ENCODE measurements at places on chromosomes 13 and 19.

- peak; percentile 92 for DNase-seq
Measured at GRCh38 chr19:10270180-10270615, 722 bp upstream of the ICAM1 start.

DNA sequence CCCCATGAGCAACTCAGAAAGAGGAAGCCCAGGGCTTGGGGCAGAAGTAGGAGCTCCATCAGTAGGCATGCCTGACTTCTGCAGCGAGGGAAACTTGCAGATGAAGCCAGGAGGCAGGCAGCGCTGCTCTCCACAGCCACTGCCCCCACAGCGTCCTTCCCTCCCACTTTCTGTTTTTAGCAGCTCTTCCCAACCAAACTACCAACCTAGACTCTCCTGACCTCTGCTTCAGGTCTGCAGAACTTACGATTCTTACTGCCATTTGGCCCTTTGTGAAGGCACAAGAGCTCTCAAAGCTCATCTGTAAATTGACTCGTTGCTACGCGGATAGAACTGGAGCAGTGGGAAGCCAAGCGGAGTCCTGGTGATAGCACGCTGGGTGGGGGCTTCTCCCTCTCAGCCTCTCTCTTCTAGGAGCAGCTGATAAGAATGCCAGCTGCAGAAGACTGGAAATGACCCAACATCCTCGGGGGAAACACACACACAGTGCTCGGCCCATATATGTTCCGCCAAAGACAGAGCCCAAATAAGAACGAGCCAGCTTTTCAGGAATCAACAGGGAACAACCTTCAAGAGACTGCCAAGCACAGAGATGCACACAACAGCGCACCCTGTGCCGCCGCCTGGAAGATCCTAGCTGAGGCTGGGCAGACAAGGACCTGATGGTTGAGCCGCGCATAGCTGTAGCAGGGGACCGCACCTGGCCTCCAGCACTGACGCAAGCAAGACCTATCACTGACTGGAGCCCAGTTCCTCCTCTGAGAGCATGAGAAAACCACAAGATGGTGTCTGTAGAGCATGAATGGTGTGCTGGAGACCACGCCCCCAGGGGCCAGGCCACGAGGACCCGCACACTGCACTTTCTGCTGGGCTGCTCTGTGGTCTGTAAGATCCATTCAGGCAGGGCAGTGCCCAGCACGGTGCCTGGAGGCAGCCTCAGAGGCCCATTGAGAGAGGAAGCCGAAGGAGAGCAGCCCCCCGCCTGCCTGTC lies 15.9 kb upstream of the SLC35E1 start:
- peak; percentile 80 for DNase-seq

- DNase-seq, result no peak
Measured at GRCh38 chr13:64672751-64673150, 2557.4 kb downstream of the PCDH9 start.

GRCh38 chr13:19952850-19953249 lies 5.7 kb upstream of the ZMYM2 start:
- no peak for DNase-seq

- no peak for DNase-seq
Measured at GRCh38 chr13:29423050-29423449, 172.4 kb downstream of the SLC7A1 start.

DNA sequence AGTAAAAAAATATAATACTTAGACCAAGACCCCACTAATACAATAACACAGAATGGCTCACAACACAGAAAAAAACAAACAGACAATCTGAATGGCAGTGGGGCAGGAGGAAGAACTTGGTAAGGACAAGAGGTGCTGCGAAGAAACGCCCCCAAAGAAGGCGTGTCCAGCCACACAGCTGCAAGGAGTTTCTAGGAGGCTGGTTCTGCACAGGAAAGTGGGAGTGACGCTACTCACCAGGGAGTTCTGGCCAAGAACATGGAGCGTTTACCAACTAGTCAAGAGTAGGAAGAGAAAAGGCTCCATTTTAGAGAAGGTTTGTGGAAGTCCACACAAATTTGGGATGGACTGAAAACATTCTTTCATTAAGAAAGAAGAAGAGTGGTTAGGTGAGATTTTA lies 95.3 kb upstream of the SLC15A1 start:
- DNase-seq, result no peak

DNA sequence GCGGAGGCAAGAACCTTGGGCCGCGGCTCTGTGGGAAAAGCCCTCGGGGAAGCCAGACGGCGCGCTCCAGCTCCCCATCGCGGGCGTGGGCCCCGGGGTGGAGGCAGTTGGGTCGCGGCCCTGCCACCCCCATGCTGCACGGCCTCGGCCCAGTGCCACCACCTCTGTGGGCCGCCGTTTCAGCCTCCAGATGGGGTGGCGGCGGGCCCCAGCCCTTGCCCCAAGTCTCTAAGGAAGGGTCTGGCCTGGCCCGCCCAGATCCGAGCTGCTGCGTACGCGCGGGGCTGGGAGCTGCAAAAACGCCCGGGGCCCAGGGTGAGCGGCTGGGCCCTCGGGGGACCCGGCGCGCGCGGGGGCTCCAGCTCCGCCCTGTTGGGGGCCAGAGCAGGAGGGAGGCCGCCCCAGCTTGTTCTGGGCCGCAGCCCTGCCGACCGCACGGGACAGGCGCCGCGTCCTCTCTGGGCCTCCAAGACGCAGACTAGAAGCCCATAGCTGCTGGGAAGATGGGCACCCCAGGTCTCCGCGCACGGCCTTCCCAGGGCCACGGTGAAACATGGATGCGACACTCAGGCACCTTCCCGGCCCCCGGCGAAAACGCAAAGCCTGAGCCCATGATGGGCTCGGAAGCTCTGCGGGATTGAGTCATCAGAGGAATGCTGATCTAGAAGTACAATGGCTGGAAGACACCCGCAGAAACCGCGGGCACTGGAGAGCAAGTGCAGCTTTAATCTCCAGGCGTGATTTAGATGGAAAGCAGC lies 110.1 kb downstream of the KCTD15 start:
- no peak for DNase-seq

- no peak for DNase-seq
Measured at GRCh38 chr13:33184112-33184490, 101.5 kb downstream of the STARD13 start.

DNA sequence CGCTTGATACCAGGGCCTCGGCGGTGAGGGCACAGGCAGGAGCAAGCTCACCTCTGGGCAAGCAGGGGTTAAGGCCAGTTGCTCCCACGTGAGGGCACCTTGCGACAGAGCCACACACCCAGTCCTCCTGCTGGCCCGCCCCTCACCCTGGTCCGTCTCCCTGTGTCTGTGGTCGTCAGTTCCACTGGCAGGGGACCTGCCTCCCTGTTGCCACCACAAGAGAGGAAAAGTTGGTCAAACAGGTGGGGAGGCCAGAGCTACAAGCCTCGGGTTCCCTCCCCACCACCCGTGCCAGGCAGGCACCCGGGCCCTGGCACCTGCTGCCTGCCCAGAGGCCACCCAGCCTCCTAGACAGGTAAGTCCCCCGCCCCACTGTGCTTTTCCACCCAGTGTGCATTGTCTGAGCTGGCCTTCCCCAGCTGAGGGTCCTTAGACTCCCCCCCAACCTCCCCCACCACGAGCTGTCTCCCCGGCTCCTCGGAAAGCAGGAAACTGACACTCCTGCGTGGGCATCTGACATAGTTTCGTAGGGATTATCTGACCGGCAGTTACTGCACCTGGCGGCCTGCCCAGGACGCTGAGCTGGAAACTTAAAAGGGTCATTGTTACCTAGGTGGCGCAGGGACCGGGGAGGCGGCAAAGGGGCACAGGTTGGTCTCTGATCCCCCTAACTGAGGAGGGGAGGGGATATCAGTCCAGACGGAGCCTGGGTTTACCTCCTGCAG lies at the start of gene TJP3:
Gene TJP3, plus strand, starts transcription at position 178 of the 725 bp plus-strand sequence. CDS start 20,049 bp downstream, outside the sequence.
- no peak for DNase-seq

DNA sequence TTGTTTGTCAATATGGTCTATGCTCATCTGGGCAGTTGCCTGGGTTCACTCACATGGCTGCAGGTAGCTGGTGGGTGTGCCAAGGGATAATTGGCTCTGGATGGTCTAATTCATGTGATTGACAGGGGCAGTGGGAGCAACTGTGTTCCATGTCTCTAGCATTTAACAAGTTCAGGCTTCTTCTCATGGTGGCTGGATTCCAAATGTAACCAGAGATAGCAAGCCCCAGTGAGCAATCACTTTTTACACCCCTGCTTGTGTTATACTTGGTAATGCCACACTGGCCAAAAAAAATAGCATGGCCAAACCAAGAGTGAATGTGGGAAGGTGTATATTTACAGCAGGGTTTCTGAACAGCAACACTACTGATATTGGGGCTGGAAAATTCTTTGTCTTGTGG lies 89.6 kb upstream of the TNFSF11 start:
- DNase-seq, result no peak

DNA sequence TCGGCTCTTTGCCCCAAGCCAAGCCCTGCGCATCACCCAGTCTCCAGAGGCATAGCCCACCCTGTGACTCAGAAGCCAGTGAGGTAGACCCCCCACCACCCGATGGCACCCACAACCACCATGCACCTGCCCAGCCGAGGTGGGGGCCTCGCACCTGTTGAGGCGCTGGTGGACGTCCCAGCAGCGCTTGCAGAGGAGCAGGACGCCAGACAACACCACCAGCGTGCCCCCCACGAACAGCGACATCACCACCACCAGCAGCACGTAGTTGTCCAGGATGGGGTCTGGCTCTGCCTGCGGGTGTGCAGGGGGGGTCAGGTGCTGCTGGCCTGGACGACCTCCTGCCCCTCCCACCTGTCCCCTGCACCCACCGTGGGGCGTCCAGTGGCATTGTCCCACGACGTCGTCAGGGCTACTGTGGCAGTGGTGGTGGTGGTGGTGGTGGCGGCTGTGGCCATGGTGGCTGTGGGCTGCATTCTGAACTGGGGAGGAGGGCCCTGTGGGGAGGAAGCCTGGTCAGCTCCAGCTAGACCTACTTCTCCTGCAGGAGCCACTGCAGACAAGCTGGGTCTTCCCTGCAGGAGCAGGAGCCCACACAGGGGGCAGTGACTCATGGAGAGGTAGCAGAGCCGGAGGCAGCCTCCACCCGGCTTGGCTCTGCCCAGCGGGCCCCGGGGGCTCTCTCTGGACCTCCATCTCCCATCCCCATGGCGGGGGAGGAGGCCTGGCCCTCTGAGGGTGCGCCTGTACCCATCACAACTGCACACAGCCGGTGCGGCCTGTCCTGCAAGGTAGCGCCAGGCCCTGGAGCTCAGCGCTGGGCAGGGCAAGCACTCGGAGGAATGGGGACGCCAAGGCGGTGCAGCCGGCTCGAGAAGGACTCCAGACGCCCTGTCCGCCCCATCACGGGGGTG lies 1.9 kb downstream of the CBARP start:
- no peak for DNase-seq

DNA sequence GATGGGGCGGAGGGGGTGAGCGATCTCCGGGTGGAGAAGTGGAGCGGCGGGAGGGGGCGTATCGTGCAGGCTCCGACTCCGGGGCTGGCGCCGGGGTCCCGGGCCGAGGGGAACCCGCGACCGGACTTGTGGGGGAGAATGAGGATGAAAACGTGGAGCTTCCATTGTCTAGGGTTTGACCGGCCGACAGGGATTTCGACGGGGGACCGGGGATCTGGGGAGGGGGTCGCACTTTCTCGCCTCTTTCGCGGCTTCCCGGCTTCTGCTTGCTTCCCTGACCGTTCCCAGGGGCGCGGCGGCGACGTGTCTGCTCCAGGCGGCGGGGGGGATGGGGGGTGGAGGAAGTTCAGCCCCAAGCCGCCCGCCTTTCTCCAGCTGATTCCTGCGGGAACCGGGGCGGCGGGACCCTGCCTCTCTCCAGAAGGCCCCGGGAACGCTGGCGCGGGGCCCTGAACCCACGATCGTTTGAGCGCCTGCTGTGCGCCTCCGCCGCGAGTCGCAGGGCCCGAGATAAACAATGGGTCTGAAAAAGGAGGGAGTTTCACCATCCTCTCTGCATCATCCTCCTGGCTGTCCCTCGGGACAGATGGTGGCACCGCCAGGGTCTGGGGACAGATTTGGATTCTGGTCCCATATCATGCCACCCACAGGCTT lies 790 bp downstream of the TPM4 start:
- DNase-seq, result no peak

GRCh38 chr13:98490195-98490836 lies 86.6 kb downstream of the STK24 start:
- no peak for DNase-seq

DNA sequence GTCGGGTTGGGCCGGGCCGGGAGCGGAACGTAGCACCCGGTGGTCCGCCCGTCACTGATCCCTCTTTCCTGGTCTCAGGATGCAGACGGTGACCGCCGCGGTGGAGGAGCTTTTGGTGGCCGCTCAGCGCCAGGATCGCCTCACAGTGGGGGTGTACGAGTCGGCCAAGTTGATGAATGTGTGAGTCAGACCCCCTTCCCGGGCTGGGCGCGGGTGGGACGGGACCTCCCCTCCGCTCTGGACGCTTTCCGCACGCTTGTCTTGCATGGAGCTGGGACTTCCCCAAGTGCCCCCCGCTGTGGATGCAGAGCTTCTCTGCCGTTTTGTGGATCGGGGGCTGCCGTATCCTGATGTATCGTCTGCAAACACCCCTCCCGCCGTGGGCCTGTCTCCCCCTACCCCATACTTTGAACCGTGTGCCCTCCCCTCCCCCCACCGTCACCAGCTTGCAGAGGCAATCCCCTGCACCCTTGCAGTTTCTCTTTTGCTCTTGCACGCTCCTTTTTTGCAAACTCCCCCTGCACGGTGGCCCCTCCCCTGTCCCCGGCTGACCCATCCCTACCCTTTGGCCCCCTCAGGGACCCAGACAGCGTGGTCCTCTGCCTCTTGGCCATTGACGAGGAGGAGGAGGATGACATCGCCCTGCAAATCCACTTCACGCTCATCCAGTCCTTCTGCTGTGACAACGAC lies 669 bp downstream of the GADD45B start:
- no peak for DNase-seq

- peak; percentile 26 for DNase-seq
Measured at GRCh38 chr19:8196271-8196927, 12.8 kb upstream of the CERS4 start.

DNA sequence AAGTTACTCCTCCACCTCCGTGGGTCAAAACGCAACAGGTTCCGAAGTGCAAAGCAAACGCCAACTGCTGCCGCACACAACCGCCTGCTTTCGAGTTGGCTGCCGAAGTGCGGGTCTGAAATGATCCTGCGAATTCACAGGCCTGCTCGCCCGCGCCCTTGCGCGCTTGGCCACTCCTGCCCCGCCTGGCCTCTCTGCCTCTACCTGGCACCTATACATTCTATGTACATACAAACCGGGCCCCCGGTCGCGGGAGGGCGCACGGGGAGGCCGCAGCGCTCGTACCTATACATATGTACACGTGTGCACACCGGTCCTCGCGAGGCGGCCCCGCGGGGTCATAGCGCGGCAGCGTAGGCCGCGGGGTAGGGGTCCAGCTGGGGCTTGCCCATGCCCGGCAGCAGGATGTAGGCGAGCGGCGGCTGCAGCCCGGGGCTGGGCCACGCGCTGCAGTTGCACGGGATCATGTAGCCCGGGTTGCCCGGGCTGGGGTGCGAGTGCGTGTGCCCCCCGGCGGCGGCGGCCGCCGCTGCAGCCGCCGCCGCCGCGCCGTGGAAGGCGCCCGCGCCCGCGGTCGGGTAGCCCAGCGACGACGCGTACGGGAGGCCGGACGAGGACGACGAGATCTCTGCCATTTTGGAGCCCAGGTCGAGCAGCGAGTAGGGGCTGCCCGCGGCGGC lies 1.3 kb downstream of the SOX21 start:
- DNase-seq, result no peak

DNA sequence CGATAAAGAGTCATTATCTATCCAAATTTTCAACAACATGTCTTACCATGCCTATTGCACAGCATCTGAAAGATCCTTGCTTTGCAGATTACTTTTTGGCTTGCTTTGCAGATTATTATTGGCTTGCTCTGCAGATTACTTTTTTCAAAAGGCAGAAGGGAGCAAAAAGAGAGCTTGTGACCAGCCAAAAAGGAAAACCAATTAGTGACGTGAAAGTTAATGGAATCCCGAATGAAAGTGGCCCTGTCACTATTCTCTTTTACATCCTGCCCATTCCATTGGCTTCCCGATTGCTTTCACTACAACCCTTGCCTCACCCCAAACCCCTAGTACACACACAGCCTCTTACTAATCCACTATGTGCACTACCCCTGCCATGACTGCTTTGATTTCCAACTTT lies 81.3 kb downstream of the LHFPL6 start:
- DNase-seq, result no peak

Data from AML-193 (cell line).